H4 (cell line): ENCODE measurements at places on chromosomes 6 and 20. TPM values are rescaled to one million over a fixed set of nuclear protein-coding genes. Genes with fewer than 3 reads are reported as not detected.

GRCh38 chr6:15888798-15889772 lies 226.3 kb upstream of the DTNBP1 start:
- no peak for DNase-seq

- no peak for DNase-seq
Measured at GRCh38 chr6:88705601-88706000, 257.8 kb downstream of the RNGTT start.

- DNase-seq = no peak
Measured at GRCh38 chr20:45343532-45344167, 4.6 kb downstream of the SDC4 start.

The SCRT2 gene
- not detected in 2 replicates for total RNA-seq

GRCh38 chr6:42988486-42989020 lies 4.2 kb downstream of the PPP2R5D start:
- DNase-seq = no peak

DNA sequence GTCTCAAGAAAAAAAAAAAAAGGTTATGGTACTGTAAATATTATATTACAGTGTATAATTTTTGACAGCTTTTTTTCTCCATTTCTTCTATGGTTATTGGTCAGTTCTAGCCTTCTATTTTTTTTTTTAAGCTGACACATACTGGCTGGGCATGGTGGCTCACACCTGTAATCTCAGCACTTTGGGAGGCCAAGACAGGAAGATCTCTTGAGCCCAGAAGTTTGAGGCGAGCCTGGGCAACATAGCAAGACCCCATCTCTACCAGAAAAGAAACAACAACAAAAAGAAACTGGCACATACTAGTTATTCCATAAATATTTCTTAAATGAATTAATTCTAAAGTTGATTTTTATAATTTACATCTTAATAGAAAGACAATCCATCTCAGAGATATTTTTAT lies 27.6 kb upstream of the PRND start:
- DNase-seq = no peak

- DNase-seq = no peak
Measured at GRCh38 chr6:163252061-163252591, 162.4 kb upstream of the QKI start.

GRCh38 chr6:76768556-76768955 lies 694.7 kb downstream of the HTR1B start:
- no peak for DNase-seq

DNA sequence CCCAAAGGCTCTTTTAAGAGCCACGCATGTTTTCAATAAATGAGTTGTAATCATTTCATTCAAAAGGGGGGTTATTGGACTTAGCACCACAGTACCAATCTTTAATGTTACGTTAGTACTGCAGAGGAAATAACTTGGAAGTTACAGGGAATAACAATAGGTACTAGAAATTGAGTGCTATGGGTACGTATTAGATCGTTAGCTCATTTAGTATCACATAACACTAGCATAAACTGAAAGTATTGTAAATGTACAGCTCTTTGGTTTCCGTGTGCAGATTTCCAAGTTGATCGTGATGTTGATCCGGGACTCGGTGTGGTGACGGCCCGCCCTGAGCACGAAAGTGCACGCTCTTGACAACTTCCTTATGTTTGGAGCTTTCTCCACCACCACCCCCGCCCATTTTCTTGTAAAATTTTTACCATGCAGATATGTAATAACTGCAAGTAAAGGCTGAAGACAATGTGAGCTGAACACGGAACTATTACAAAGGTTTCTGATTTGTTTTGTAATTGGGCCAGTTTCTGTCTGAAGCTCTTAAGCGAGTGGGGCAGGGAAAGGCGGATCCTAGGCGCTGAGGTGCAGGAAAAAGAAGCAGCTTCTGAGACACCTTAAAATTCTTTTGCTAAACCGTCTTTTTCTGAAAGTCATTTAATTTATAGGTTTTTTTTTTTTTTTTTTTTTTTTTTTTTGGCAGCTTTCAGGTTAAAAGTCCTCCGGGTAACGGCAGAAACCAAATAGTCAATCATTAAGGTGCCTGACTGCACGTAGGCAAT lies 71.5 kb downstream of the HFE start:
- DNase-seq = peak; percentile 35

DNA sequence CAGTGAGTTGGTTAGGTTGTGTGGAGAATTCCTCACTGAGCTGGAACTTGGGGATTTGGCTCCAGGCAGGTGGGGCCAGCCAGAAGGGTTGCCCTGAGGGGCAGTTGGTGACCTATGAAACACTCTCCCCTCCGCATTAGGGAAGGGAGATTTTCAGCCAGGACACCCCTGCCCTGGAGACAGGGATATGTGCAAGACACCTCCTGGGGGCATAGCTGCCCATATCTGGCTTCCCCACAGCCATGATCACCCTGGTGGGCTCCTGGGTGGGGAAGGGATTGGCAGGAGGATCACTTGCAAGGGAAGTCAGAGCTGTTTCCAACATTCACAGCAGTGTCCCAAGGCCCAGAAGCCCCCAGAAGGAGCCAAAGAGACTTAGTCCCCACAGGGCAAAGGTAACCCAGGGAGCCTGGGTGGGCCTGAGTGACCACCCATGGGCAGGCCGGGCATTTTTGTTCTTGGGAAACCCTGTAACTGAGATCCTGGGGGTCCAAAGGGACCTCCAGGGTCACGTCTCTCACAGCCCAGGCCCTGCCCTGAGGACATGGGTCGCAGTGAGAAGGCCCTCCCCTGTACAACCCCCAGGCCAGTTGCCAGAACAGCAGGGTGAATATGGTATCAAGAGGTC lies 145.8 kb downstream of the MRPL14 start:
- no peak for DNase-seq

- DNase-seq = no peak
Measured at GRCh38 chr20:56352345-56353055, 6.3 kb upstream of the FAM210B start.

DNA sequence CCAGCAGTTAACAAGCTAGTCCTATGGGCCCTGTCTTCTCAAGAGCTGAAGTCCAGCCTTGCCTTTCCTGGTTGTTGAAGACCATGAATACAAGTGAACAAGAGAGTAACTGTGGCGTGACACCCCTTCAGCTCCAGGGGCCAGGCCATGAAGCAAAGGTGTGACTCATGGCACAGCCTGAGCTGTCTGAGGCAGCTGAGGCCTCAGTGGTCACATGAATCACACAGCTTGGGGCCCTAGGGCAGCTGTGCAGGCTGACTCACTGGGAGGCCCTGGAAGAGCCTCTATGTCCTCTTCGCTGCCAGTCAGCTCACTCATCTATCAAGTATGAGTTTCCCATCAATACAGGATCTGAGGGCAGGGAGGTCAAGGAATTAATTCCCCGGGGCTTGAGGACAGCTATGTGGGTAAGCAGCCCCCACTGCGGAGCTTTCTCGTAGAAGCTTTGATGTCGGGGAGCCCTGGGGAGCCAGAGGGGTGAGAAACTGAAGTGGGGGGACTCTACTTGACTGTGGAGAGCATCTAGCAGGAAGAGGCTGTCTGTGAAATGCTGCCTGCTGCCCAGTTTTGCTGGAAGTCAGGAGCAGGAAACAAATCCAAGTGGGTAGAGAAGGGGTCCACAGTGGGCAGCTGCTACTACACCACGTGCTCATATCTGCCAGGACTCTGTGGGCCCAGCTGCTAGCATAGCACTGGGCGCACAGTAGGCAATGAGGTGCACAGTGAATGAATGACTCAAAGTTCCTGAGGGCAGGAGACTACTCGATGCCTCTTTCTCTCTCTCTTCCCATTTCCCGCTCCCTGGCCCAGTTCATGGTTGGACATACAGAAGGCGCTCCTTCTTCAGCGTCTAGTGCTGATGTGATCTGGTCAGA lies 13.7 kb upstream of the FAM83C start:
- DNase-seq = peak; percentile 97

- DNase-seq = no peak
Measured at GRCh38 chr6:114312931-114313330, 29.9 kb downstream of the HS3ST5 start.

DNA sequence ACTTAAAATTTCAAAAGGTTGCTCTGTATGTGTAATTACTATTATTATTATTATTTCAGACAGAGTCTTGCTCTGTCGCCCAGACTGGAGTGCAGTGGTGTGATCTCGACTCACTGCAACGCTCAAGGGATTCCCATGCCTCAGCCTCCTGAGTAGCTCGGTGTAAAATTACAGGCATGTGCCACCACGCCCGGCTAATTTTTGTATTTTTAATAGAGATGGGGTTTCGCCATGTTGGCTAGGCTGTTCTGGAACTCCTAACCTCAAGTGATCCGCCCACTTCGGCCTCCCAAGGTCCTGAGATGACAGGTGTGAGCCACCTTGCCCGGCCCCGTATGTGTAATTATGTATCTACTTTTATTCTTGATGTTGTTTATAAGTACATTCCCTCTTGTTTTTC lies 65.3 kb upstream of the ZNF217 start:
- DNase-seq = no peak

The BPIFA1 gene
- total RNA-seq = not detected in 2 replicates

GRCh38 chr20:45340951-45341350 lies 7.3 kb downstream of the SDC4 start:
- DNase-seq = no peak

DNA sequence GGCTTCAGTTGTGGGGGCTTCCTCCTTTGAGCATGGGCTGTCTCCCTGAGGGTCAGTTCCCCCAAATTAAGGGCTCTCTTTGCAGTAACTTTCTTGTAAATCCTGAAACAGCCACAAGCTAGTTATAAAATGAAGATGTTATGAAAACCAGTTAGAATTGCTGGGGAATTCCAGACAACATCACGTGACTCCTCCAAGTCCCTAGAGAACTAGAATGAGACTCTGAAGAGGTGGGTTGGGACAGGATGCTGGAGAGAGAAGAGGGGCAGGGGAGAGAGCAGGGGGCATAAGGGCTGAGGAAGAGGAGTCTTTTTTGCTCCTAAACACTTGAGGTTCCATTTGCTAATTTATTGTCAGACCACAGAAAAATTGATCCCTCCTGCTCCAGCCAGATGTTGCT lies 380.3 kb downstream of the DHX35 start:
- DNase-seq = no peak

- DNase-seq = peak; percentile 73
Measured at GRCh38 chr6:137025786-137026730, 18.7 kb downstream of the IL20RA start.

GRCh38 chr20:48236000-48236970 lies 451.0 kb upstream of the SULF2 start:
- DNase-seq = no peak

DNA sequence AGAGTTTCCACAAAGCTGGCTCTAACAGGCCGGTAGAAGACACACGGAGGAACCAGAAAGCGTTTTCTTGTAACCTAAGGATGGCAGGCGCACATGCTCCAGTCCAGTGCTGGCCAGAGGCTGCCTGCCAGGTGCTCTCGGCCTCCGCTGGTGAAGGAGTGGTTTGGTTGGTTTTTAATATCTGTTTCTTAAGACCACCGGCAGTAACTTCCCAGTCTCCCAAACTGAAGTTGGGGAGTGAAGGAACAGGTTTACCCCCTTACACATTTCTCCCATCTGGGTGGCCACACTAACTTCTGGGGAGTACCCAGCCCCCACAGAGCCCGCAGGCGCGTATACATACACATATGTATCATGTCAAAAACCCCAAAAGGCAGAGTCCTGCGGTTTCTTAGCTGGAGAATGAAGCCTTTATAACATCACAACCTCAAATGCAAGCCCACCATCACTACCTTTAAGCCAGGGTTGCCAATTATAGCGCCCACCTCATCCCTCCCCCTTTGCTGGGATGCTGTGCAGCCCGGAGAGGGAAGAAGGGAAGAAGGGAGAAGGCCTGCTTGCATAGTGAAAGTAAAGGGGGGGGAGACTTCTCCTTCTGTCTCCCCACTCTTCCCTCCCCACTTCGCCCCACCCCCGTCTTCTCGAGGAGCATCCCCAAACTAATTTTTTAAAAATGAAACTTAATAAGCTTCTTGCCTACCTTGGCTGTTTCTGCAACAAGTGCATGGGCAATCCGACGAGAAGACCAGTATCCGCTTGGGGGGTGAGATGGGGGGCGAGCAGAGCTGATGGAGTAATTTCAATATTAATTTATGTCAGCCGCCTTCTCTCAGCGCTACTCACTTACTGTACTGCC lies 1.0 kb downstream of the TRERF1 start:
- DNase-seq = no peak

The CFB gene
- 1.5 and 4.3 TPM in 2 replicates for total RNA-seq

- DNase-seq = no peak
Measured at GRCh38 chr6:87753131-87753685, 51.2 kb upstream of the AKIRIN2 start.

DNA sequence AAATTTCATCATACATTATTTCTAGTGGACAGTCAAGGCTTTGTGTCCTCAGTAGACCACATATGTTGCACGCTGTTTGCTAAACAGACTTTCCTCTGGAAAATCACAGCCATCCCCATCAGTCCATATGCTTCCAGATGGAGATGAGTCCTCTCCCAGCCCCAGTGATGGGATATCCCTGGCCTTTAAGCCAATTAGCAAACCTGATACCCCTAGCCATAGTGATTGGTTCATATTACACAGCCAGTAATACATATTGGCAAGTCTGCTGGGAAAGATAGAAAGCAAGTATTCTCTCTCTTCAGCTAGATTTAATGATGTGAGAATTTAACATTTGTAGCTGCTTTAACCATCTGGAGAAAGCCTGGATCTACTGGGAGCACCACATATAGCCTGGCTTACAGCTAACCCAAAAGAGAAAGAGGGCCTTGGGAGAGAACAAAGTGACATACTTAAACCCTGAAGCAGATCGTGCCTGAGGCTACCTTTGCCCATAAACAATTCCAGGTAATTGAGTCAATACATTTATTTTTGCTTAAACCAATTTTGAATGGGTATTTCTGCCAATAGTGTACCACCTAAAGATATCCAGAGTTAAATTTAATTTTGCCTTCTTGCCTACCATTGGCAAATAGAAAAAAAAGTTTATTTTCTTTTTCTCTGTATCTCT lies 103.5 kb upstream of the HIVEP1 start:
- no peak for DNase-seq

DNA sequence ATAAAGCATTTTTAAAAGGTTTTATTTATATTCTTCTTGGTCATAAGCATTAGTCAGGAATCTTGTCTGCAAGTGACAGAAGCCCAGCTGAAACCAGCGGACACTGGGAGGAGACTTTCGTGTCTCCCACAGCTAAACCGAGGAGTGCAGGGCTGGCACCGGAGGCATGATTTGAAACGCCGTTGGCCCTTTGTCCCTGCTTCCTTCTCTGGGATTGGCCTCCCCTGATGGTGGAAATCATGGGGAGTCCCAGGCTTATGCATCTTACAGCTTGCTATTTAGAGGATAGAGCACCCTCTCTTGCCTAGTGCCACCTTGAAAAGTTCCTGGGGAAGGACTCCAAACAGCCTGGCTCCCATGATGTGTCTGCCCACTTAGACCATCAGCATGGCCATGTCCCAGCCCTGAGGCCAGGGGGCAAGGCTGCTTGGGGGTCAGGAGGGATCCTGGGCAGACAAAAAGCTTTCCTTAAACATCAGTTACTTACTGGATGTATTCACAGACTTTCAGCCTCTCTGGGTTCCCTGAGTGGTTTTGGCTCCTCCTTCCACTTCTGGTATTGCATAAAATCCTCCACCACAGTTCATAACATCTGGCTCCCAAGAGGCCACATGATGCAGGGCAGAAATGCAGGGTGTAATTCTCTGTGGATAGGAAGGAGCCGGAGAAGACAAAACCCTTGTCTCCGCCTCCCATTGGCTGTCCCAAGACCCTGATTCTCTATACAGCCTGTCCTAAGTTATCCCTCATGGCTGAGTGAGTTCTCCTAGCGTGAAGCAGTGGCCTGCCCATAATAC lies 49.3 kb upstream of the INSM1 start:
- DNase-seq = no peak

GRCh38 chr6:167937948-167938911 lies 59.2 kb upstream of the KIF25 start:
- DNase-seq = no peak
